ENCODE measurements at places on chromosomes 12 and 14. TPM values are rescaled to one million over a fixed set of nuclear protein-coding genes. Genes with fewer than 3 reads are reported as not detected.

- H3K27ac ChIP-seq: peak overlapping the region; percentile 36
- no peaks in the 10 kb centered on the region for H3K36me3 ChIP-seq
- H3K4me3 ChIP-seq: no peak overlapping the region
- peak; percentile 74 for DNase-seq
- H3K4me1 ChIP-seq: peaks cover 14% of the 10 kb centered on the region
Observed at GRCh38 chr14:91108941-91109611, 4.8 kb upstream of the DGLUCY start.

- no peak for DNase-seq
- H3K4me3 ChIP-seq: no peak overlapping the region
- H3K4me1 ChIP-seq: no peaks in the 10 kb centered on the region
- H3K27ac ChIP-seq: no peak overlapping the region
Observed at GRCh38 chr14:53295372-53295771, 142.2 kb upstream of the DDHD1 start.

DNA sequence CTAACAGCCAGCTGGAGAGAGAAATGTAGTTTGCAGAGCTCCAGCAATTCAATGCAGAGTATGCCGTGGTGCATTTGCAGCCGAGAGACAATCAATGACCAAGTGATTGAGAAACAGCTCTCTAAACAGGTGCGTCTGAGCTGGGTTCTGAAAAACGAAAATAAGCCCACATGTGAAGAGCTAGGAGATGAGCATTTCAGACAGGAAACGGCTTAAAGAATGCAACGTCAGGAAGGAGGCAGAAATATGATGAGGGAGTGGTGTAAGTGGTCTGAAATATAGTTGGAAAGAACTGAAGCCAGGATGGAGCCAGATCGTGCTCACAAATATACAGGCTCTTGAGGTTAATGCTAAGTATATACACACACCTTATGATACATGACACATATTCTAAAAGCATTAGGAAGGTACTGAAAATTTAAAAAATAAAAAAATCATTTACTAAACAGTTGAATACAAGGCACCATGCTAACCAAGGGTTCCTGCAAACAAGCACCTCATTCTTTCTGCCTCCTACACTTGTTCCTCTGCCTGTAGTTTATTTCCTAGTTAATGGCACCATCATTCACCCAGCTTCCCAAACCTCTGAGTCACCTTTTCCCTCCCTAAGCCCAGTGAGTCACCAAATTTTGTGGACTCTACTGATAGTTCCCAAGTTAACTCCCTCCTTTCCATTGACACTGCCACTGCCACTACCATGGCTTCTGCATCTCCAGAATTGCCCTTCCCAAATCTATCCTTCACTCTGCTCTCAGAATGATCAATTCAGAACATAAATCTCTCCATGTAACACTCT lies 2.3 kb upstream of the GARIN2 start:
- H3K4me3 ChIP-seq: no peak overlapping the region
- H3K4me1 ChIP-seq: no peaks in the 10 kb centered on the region
- H3K27me3 ChIP-seq: no peaks in the 10 kb centered on the region
- no peaks in the 10 kb centered on the region for H3K36me3 ChIP-seq

DNA sequence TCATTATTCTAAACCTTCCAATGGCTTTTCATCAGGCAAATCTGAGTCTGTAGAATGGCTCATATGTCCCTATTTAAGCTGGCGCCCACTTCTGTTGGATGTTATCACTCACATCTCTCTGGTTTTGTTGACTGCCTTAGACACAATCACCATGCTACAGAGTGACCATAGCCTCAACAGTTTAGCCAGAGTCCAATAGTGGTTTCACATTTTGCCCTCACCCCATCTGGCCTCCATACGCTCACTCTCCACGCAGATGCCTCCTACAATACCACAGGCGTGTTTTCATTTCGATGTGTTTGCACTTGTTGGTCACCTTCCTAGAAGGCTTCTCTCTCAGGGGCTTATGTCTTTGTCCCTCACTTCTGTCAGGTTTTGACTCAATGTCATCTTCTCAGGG lies 3.4 kb downstream of the KLRB1 start:
- H3K27ac ChIP-seq: no peak overlapping the region
- no peaks in the 10 kb centered on the region for H3K36me3 ChIP-seq
- no peak overlapping the region for H3K4me3 ChIP-seq
- no peaks in the 10 kb centered on the region for H3K27me3 ChIP-seq

The UBE3B gene
- 44.8 TPM for total RNA-seq

- H3K4me1 ChIP-seq: no peaks in the 10 kb centered on the region
- no peak overlapping the region for H3K27ac ChIP-seq
- no peak for DNase-seq
- H3K4me3 ChIP-seq: no peak overlapping the region
- no peaks in the 10 kb centered on the region for H3K27me3 ChIP-seq
Observed at GRCh38 chr12:47107926-47108325, 28.2 kb upstream of the AMIGO2 start.

- no peaks in the 10 kb centered on the region for H3K36me3 ChIP-seq
- H3K27ac ChIP-seq: peak overlapping the region; percentile 92
Observed at GRCh38 chr14:75578786-75579337, 442 bp downstream of the FLVCR2 start.

DNA sequence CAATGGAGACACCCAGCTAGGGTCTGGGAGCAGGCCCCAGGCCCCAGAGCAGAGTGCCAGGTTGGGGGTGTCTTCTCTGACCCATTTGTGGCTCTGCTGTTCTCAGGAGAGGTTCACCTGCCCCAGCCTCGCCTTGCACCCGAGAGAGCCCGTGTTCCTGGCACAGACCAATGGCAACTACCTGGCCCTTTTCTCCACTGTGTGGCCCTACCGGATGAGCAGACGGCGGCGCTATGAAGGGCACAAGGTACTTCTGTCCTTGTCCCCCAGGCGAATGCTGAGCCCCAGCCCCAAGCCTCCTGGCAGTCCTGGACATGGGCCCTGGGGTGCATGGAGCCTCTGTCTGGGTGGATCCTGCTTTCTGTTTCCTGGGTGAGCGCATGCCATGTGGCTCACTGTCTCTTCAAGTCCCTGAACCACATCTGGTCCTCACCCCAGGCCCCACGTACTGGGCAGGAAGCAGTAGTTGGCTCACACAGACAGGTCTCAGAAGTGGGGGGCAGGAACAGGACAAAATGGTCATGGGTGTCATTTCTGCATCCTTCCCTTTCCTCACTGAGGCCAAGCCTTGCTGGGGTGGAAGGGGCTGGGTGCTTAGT lies 58.2 kb downstream of the BEGAIN start:
- peaks cover 7% of the 10 kb centered on the region for H3K4me1 ChIP-seq
- no peak for DNase-seq
- peaks cover 3% of the 10 kb centered on the region for H3K36me3 ChIP-seq
- no peaks in the 10 kb centered on the region for H3K27me3 ChIP-seq
- no peak overlapping the region for H3K4me3 ChIP-seq

DNA sequence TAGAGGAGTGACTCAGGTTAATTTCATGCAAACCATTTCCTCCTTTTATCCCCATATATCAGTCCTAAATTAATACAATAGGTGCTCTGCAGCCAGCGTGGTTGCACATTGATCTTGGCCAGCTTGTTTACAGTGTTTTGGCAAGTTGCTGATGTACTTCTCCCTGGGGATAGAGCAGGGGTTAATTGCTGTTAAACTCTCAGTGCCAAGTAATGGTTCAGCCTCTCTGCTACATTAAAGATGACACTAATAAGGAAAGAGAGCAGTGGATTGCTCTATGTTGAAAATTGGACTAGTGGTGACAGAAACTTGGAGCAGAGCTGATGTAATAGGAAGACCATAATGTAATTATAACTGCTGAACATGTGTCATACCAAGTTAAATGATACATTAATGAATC lies 717.5 kb downstream of the RERGL start:
- no peaks in the 10 kb centered on the region for H3K36me3 ChIP-seq
- DNase-seq: no peak
- H3K27ac ChIP-seq: no peak overlapping the region
- no peak overlapping the region for H3K4me3 ChIP-seq

DNA sequence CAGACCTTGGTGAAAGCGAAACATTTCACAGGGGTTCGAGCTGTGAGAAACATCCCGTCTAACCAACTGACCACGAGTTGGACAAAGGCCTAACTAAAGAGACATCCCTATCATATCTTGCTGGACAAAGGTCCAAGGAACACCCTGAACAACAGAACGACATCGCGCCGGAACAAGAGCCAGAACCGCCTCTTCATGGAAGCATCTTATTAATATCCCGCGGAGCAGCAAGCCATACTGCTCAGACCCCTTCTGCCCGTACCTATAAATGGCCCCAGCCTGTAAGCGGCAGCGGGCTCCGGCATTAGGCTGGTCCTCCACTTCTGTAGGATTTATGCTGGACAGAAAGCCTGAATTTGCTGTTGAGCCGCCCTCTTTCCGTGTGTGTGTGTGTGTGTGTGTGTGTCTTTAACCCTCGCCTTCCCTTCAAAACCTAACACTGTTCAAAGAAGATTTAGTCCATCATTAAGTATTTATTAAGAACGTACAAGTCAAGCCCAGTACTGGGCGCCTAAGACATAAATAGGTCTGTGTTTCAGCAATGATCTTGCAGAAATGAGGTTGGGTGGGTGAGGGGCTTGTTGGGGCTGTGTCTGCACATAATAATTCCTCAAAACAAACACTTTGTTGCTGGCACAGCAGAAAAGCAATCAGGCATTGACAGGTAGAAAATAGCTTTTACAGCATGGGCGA lies 1.9 kb downstream of the SLC6A15 start:
- H3K4me1 ChIP-seq: no peaks in the 10 kb centered on the region
- H3K27me3 ChIP-seq: peaks cover 26% of the 10 kb centered on the region
- DNase-seq: no peak
- no peaks in the 10 kb centered on the region for H3K36me3 ChIP-seq

GRCh38 chr12:87096082-87096585 lies 839.9 kb upstream of the MGAT4C start:
- no peak overlapping the region for H3K27ac ChIP-seq
- no peak overlapping the region for H3K4me3 ChIP-seq
- DNase-seq: no peak
- no peaks in the 10 kb centered on the region for H3K36me3 ChIP-seq
- H3K4me1 ChIP-seq: no peaks in the 10 kb centered on the region

- no peak overlapping the region for H3K27ac ChIP-seq
- no peak for DNase-seq
- H3K4me3 ChIP-seq: no peak overlapping the region
- no peaks in the 10 kb centered on the region for H3K4me1 ChIP-seq
Observed at GRCh38 chr14:66234411-66234810, 251.8 kb upstream of the CCDC196 start.

The NDUFA12 gene
- 353 TPM for total RNA-seq

DNA sequence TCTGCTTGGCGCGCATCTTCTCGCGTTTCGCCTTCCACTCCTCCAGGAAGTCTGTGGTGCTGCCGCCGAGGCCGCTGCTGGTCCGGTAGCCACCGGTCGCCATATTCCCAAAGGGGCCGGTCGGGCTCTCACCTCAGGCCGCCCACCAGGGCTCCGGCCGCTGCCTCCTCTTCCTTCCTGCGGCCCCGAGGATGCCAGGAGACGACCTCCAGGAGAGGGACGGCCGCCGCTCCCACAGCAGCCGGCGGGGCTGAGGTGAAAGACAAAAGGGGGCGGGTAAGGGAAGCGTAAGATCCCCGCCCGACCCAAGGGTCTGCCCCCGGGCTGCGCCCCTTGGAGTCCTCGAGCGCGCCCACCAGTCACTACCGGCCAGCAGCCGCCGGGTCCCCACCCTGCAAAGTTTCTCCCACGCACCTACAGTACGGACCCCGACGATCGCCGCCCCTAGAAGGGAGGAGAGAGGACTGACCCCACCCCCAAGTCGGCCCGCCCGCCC lies 574 bp downstream of the PAWR start:
- H3K4me1 ChIP-seq: peaks cover 4% of the 10 kb centered on the region
- peak overlapping the region; percentile 72 for H3K27ac ChIP-seq
- DNase-seq: no peak
- no peaks in the 10 kb centered on the region for H3K36me3 ChIP-seq

GRCh38 chr12:77343291-77343690 lies 277.9 kb upstream of the E2F7 start:
- no peak overlapping the region for H3K4me3 ChIP-seq
- no peaks in the 10 kb centered on the region for H3K27me3 ChIP-seq
- peaks cover 18% of the 10 kb centered on the region for H3K4me1 ChIP-seq
- H3K36me3 ChIP-seq: no peaks in the 10 kb centered on the region
- DNase-seq: no peak

GRCh38 chr12:40820794-40821484 lies 128.7 kb downstream of the CNTN1 start:
- DNase-seq: no peak
- H3K4me1 ChIP-seq: no peaks in the 10 kb centered on the region
- H3K27me3 ChIP-seq: no peaks in the 10 kb centered on the region
- H3K27ac ChIP-seq: no peak overlapping the region
- no peak overlapping the region for H3K4me3 ChIP-seq

DNA sequence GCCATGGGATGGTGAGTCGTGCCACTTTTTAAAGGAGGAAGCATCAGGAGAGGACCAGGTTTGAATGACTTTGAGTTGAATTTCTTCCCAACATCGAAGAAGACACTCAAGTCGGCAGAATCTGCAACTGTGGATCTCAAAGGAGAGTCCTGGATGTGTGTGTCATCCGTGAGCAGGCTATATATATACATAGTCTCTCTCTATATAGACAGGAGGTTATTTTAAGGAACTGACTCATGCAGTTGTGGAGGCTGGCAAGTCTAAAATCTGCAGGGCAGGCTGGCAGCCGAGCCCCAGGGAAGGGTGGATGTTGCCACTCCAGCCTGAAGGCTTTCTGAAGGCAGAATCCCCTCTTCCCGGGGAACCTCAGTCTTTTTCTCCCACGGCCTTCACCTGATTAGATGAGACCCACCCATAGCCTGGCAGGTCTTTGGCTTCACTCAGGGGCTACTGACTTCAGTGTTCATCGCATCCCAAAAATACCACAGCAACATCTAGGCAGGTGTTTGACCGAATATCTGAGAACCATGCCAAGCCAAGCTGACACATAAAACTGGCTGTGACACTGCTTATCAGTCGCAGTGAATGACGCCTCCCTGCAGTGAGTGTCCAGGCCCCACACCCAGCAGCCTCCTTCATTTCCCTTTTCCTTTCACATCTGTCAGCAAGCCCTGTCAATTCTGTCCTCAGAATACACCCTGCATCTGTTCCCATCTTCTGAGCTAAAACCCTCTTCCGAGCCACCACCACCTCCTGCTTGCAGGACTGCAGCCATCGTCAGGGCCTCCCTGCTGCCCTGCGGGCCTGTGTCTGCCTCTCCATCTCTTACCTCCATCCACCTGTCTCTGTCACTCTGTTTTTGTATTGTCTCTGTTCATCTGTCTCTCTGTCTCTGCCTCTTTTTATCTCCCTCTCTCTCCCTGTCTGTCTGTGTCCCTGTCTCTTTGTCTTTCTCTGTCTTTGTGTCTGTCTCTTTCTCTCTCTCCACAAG lies 54.0 kb downstream of the ZNF664 start:
- peak overlapping the region; percentile 74 for H3K27ac ChIP-seq
- H3K4me3 ChIP-seq: no peak overlapping the region
- DNase-seq: peak; percentile 58
- no peaks in the 10 kb centered on the region for H3K36me3 ChIP-seq
- H3K4me1 ChIP-seq: peaks cover 27% of the 10 kb centered on the region

- H3K4me1 ChIP-seq: peaks cover 50% of the 10 kb centered on the region
- peak overlapping the region; percentile 64 for H3K27ac ChIP-seq
- H3K4me3 ChIP-seq: no peak overlapping the region
Observed at GRCh38 chr12:122887819-122888212, 8.1 kb downstream of the VPS37B start.

- no peaks in the 10 kb centered on the region for H3K27me3 ChIP-seq
- peak; percentile 52 for DNase-seq
- no peak overlapping the region for H3K4me3 ChIP-seq
- peaks cover 17% of the 10 kb centered on the region for H3K4me1 ChIP-seq
Observed at GRCh38 chr12:105322070-105322469, 8.4 kb upstream of the C12orf75 start.

GRCh38 chr14:63249092-63249491 lies 44.8 kb downstream of the RHOJ start:
- H3K27ac ChIP-seq: peak overlapping the region; percentile 26
- DNase-seq: no peak
- no peak overlapping the region for H3K4me3 ChIP-seq
- no peaks in the 10 kb centered on the region for H3K36me3 ChIP-seq
- no peaks in the 10 kb centered on the region for H3K4me1 ChIP-seq
